ENCODE measurements at places on chromosomes 7 and 10. TPM values are rescaled to one million over a fixed set of nuclear protein-coding genes. Genes with fewer than 3 reads are reported as not detected.

DNA sequence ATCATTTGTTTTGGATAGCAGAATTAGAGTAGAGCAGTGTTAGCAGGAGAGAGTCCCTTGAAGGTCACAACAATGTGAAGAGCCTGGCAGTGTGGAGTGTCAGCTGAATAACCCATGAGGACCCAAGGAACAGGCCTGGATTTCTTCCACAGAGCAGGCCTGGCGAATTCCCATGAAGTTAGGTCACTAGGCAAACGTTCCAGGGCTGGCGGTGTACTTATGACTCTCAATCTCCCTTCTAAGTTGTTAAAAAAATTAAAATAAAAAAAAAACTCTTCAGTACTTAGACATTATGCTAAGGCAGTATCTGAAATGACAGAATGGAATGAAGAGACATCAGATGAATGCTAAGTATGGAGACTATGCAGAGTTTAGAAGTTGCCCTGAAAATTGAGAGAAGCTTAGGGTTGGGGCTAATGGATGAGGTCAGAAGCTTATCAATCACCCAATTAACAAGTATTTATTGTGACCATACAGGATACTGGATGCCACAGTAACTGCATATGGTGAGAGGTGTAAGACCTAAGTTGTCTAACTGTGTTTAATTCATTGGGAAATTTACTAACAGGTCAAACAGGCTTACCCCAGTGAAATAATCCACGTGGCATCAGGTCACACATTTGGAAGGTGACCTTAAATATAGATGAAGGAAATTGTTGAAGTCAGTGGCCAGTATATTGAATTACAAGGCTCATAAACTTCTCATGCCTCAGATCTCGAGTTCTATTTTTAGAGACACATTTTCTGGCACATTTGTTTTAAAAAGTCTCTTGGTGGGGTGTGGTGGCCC lies 126.2 kb upstream of the NRP1 start:
- DNase-seq = no peak

DNA sequence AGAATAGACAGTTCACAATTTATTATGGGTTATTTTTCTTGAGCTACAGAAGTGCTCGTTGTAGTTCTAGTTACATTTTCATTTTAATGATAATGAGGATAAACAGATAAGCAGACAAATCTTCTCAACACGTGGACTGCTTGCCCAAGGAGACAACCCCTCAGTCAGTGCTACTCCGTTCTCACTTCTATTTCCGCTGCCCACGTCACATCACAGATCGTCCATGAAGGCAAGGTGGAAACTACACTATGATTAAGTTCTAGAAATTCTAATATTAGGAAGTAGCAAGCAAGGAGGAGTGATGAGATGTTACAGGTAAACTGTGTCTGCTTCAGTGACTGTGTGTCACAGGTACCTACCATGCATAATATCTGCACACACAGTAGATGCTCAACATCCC lies 210.5 kb downstream of the CHCHD3 start:
- DNase-seq = no peak

DNA sequence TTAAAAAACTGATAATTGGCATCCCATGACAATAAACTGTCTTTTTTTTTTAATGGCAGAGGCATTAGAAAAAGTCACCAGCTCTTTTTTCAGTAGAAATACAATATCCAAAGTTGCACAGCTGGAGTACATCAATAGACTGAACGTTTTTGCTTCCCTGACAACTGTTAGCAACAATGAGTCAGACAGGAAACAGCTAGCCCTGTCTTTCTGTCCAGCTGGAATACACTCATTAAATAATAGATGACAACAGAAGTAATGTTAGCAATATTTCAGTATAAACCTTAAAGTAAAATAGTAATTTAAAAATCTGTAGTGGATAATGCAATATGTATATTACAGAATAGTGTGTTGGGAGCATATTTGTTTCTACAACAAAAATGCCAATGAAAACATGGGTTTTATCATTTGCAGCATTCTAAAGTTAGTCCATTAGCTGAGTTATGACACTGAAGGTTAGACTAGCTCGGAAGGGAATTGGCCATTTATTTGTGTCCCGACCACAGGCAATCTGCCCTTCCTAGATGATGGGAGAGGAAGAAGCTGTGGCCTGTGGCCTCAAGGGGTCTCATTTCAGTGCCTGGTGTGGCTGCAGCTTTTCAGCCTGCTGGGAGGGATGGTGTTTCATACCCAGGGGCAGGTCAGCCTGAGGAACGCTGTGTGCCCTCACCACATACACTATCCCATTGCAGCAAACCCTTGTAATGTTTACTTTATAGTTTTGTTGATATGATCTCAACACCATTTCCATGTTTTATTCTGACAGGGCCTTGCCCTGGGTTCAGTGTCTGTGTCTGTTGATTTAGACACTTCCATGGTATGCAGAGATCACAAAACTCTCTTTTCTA lies 173.3 kb downstream of the SLC16A9 start:
- no peak for DNase-seq

GRCh38 chr7:50594136-50594535 lies 28.9 kb upstream of the DDC start:
- no peak for DNase-seq

DNA sequence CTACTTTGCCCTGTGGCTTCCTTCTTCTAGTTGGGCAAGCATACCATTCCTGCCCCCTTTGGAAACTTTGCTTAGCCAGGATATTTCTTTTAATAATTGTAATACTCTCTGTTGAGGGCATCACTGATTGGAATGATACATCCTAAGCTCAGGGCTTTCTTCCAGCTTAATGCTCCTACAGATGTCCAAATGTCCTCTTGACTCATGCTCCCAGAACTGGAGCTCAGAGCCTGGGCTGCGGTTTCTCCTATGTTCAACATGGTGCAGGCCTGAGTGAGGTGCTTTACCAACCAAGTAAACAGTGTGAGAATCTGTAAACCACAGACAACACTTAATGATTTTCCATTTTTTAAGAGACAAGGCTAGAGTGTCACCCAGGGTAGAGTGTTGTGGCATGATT lies 108.6 kb downstream of the LRRC4 start:
- no peak for DNase-seq

DNA sequence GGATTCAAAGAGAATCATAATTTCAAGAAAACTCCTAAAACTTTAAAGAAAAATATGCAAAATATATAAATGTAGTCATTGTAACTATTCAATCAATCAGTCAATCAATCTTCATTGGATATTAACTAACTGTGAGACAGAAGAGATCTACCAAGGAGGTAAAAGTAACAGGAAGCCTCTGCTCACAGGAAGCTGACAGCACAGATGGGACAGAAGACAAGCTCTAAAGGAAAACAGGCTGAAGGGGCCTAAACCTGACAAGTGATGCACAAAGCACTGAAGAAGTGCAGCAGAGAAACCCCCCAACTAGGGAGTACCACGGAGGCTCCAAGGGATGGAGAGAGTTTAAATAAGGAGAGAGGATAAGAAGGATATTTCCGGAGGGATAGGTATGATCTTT lies 173.0 kb downstream of the SKAP2 start:
- DNase-seq = no peak

DNA sequence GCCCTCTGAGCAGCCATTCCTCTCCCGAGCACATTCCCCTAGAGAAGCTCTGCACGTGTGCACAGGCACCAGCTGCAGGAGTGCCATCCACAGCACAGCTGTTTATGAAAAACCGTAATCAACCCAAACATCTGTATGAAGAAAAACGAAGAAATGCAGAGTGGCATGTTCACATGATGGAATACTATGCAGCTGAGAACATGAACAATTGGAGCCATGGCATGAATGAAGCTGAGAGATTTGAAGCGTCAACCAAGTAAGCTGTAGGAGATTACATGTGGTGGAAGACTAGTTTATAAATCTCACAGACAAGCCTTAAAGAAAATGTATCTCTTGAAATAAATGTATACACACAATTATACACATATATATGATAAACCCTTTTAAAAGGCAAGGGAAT lies 176.5 kb downstream of the EBF3 start:
- no peak for DNase-seq

DNA sequence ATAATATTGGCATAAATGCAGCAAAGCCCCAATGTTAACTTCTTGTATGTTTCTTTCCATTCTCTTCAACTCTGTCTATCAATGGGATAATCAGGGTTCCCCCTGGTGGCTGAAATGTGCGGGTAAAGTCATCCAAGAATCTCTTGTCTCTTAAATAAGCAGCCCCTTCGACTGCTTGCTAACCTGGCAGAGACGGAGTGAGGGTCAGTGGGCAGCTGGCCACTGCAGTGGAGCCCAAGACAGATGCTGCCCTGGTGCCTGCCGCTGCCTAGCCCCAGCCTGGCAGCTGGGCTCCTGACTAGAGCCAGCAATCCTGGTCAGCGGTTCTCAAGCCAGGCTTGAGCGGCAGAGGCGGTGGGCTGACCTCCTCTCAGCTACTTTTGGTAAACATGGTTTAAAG lies 248.9 kb downstream of the COBL start:
- DNase-seq = peak; percentile 83

- DNase-seq = no peak
Measured at GRCh38 chr7:55887821-55888247, 578 bp downstream of the ZNF713 start.

DNA sequence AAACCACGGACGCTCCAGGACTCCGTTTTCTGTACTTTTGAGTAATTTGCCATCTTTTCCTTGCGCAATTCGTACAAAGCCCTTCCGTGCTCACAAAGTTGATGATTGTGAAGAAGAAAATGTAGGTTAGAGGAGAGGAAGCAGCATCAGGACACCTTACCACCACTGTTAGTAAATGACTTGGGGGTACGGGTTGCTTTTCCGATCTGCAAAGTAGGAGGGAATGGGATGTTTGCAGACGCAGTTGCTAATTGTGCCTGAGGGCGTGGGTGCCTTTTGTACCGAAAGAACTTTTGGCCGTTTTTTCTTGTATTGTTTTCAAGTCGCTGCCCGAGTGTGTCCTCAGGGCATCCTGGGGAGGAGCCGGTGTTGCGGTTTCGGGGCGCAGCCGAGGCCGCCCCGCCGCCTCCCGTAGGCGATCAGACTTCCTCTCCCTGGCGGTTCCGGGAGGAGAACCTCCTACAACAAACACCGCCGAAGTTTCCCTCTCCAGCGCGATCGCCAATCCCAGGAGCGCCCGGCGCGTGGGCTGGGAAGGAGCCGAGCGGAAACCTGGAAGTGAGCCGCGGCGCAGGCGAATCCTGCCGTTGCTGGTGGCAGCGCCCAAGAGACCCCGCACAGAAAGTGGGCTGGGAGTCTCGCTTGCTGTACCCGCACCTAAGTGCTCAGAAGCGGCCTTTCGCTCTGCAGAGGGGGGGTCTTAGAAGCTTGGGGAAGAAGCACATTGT lies 1.0 kb downstream of the PRR15 start:
- peak; percentile 53 for DNase-seq

GRCh38 chr7:122528879-122529481 lies 169.9 kb downstream of the RNF133 start:
- DNase-seq = no peak

DNA sequence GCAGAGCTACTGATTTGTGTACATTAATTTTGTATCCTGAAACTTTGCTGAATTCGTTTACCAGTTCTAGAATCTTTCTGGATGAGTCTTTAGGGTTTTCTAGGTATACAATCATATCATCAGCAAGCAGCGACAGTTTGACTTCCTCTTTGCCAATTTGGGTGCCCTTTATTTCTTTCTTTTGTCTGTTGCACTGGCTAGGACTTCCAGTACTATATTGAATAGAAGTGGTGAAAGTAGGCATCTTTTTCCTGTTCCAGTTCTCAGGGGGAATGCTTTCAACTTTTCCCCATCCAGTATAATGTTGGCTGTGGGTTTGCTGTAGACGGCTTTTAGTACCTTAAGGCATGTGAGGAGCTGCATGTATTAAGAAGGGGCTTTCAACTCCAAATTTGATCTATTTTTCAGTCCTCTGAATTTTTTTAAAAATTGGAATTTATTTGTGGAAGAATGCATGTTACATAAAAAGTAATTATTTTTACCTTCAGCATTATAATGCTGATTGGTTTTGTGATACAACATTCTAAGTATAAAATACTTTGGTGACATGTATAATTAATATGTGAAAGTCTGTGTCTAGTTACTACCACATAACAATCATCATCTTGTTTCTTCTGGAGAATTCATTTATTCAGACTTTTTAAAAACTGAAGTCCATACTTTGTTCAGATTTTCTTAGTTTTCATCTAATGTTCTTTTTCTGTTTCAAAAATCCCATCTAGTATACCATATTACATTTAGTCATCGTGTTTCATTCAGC lies 49.6 kb downstream of the CPED1 start:
- no peak for DNase-seq

DNA sequence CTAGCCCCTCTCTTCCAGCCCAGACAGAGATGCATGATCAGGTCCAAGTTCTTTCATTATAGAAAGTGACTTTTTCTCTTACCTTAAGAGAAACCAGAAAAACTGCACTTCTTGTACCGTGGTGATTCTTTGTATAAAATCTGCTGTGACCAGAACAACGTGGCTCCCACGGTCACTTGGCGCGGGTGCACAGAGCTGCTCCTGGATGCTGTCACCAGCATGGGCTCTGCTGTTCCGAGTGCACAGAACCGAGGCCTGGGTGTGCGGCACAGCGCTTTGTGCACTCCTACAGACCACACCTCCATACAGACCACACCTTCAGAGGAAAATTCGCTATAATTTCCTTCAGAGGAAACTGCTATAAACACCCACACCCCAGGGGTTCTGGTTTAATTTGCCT lies 26.0 kb downstream of the VIPR2 start:
- DNase-seq = no peak

DNA sequence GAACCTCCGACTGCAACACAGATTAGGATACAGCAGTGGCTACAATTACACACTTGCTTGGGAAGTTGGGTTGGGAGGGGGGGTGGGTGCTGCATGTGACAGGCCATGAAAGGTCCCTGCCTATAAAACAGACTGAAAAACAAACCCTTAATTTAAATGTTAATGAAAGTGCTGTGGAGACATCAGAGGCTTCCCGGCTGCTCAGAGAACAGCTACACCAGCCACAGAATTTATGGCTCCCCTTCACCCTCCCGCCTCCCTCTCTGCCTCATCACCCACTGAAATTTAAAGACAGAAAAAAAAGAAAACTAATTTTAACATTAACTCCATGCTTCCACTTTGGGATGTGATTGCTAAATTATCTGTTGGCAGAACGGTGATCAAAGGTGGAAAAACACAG lies 34.7 kb downstream of the FBXW4 start:
- no peak for DNase-seq

DNA sequence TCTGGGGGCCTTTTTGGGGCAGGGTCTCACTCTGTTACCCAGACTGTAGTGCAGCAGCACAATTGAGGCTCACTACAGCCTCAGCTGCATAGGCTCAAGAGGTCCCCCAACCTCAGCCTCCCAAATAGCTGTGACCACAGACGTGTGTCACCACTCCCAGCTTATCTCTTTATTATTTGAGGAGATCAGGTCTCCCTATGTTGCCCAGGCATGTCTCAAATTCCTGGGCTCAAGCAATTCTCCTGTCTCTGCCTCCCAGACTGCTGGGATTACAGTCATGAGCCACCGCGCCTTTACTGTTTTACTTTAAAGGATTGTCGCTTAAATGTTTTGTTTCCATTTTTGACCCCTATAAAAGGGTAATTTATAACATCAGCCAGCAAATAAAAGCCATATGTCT lies 502.6 kb upstream of the AUTS2 start:
- no peak for DNase-seq

The TMEM236 gene
- total RNA-seq = 0.04 TPM

The TEX36 gene
- not detected for total RNA-seq

The LIPM gene
- not detected for total RNA-seq

The CPN1 gene
- 0.66 TPM for total RNA-seq

The RBM17 gene
- total RNA-seq = 160 TPM

The CREB3L2 gene
- 48.1 TPM for total RNA-seq

The SHTN1 gene
- 9.9 TPM for total RNA-seq

The CALHM1 gene
- 0.30 TPM for total RNA-seq

The LRRD1 gene
- total RNA-seq = not detected
